ENCODE measurements at places on chromosomes 5 and 9.

DNA sequence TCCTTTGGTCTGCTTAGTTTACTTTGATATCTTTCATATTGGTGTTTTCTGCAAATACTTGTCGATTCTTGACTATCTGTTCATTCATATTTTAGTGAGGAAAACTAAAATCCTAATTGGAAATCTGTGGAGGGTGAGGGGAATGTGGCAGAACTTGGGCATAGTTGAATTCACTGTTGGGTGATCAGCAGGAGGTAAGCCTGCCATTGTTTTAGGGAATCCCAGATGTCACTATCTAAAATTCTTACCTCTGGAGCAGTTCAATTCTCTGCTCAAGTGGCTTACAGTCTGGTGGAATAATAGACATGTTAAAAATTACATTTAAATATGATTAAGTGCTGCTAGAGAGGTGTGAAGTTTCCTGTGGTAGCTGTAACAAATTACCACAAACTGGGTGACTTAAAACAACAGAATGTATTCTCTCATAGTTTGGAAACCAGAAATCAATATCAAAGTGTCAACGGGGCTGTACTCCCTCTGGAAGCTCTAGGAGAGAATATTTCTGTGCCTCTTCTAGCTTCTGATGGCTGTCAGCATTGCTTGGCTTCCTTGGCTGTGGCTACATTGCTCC lies 90.3 kb upstream of the GCNT4 start:
- DNase-seq, result no peak

GRCh38 chr9:138043411-138044345 lies 166.1 kb downstream of the CACNA1B start:
- no peak for DNase-seq

DNA sequence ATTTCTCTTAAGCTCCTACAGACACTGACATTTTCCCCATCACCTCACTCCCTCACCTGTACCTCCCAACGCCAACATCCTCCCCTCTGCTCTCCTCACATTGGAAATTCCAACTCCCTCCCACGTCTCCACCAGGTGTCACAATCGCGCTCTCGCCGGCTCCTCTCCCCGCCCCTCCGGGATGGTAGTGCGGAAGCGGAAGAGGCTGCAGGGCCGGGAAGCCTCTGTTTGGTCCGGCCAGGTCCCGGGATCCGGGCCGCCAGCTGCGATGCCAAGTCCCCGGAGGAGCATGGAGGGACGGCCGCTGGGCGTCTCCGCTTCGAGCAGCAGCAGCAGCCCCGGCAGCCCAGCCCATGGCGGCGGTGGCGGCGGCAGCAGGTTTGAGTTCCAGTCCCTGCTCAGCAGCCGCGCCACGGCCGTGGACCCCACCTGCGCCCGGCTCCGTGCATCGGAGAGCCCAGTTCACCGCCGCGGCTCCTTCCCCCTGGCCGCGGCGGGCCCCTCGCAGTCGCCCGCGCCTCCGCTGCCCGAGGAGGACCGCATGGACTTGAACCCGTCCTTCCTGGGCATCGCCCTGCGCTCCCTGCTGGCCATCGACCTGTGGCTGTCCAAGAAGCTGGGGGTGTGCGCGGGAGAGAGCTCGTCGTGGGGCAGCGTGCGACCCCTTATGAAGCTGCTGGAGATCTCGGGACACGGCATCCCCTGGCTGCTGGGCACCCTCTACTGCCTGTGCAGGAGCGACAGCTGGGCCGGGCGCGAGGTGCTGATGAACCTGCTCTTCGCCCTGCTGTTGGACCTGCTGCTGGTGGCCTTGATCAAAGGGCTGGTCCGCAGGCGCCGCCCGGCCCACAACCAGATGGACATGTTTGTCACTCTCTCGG lies at the start of gene PLPP6:
Gene PLPP6, plus strand, starts transcription at position 187 of the 881 bp plus-strand sequence. Its CDS starts 82 bp downstream, at position 269.
- DNase-seq, result peak; percentile 54

DNA sequence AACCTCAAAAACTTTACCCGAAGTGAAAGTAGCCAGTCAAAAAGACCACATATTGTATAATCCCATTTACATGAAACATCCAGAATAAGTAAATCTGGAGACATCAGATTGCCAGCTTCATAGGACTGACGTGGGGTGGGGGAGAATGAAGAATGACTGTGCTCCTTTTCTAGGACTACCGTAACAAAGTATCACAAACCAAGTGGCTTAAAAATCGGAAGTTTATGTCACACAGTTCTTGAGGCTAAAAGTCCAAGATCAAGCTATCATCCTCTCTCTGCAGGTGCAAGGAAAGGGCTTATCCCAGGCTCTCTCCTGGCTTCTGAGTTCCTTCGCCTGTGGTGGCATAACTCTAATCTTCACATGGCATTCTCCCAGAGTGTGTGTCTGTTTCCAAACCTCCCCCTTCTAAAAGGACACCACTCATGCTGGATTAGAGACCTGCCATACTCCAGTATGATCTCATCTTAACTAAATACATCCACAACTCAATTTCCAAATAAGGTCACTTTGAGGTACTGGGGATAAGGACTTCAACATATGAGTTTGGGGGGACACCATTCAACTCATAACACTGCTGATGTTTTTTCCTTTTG lies 25.5 kb downstream of the ADAM19 start:
- DNase-seq, result no peak

- DNase-seq, result no peak
Observed at GRCh38 chr9:74556685-74557084, 59.5 kb downstream of the RORB start.

- DNase-seq, result no peak
Observed at GRCh38 chr9:72983056-72983455, 30.2 kb upstream of the ALDH1A1 start.
